ENCODE measurements at places on chromosomes 13 and 19. TPM values are rescaled to one million over a fixed set of nuclear protein-coding genes. Genes with fewer than 3 reads are reported as not detected.

WTIP gene
- 45.9 TPM for total RNA-seq

CYP2F1 gene
- total RNA-seq = not detected

LMTK3 gene
- 20.4 TPM for total RNA-seq

ZBTB32 gene
- not detected for total RNA-seq

ATP1A3 gene
- total RNA-seq = 0.45 TPM

FFAR1 gene
- 1.2 TPM for total RNA-seq

ASF1B gene
- 8.4 TPM for total RNA-seq

NTF4 gene
- total RNA-seq = 48.5 TPM

ZNF45 gene
- total RNA-seq = 21.8 TPM

TPRX2 gene
- total RNA-seq = not detected

SULT2A1 gene
- total RNA-seq = not detected

CLDND2 gene
- total RNA-seq = 0.56 TPM

GAPDHS gene
- total RNA-seq = not detected

PLVAP gene
- total RNA-seq = 0.94 TPM

DNA sequence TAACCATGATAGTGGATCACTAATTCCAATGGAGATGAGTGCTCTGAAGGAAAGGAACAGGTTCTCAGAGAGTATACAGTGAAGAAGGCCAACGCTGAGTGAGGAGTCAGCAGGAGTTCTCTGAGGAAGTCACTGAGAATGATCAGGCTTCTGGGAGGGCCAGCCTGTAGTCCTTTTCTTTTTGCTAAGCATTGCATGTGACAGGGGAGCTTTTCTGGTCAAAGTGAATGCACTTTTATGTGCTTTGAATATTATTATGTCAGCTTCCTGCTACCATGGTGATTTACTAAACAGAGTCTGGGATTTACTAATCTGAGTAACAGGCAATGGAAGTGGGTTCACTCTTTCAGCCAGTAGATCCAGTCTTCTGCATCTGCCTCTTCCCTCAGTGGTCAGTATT lies 81.1 kb upstream of the SERP2 start:
- DNase-seq = no peak

DNA sequence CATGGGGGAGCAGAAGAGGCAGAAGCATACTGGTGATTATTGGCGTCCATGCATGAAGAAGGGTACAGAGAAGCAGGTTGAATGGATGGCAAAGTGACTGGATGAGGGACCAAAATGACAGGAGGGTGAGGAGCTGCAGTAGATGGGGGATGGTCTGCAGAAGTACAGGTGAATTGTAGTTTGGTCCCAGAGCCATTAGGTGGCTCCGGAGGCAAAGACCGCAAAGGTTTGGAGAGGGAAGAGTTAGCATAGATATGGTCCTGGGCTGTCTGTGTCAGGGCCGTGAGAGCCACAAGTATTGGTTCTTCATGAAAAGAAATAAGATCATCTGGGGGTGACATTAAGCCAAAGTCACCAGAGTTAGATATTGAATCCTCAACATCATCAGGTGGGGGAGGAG lies 59.0 kb upstream of the ZNF726 start:
- DNase-seq = no peak

- no peak for DNase-seq
These were observed 3.2 kb downstream of the PLK5 start for GRCh38 chr19:1526979-1527649.

GRCh38 chr13:100662468-100663211 lies 12.0 kb downstream of the TMTC4 start:
- DNase-seq = no peak

GRCh38 chr13:40288259-40288658 lies 378.2 kb downstream of the FOXO1 start:
- no peak for DNase-seq

DNA sequence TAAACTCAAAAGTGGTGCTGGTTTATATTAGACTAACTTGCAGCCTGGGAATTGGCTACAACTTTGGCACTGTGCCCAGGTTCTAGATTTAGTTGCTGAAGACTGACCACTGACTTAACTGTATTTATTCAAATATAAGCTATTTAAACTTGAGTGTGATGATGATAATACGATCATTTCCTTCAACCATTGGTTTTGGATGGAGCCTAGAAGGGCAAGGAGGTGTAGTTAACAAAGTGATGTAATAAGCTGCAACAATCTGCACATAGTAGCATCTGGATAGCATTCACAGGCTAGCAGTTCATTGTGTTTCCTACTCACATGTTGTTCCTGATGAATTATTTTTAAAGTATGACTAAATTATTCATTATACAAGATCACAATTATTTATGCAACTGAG lies 55.2 kb upstream of the DACH1 start:
- no peak for DNase-seq

- no peak for DNase-seq
These were observed 15.3 kb upstream of the CDC16 start for GRCh38 chr13:114219392-114219791.

DNA sequence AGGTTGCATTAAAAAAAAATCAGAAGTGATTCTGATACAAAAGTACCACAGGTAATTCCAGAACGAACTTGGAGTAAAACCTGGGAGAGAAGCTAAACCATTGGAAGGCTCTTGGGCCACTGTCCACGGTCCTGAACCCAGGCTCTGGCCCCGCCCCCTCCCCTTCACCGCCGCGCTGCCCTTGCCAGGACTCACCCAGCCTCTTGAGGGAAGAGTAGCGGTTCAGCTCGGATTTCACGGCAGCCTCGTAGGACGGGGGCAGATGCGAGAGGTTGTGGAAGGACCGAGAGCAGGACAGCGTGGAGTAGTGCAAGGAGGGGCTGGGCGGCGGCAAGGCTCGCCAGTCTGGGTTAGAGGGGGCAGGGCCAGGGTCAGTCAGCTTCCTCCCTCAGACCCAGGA lies 5.7 kb downstream of the SHISA7 start:
- DNase-seq = no peak

DNA sequence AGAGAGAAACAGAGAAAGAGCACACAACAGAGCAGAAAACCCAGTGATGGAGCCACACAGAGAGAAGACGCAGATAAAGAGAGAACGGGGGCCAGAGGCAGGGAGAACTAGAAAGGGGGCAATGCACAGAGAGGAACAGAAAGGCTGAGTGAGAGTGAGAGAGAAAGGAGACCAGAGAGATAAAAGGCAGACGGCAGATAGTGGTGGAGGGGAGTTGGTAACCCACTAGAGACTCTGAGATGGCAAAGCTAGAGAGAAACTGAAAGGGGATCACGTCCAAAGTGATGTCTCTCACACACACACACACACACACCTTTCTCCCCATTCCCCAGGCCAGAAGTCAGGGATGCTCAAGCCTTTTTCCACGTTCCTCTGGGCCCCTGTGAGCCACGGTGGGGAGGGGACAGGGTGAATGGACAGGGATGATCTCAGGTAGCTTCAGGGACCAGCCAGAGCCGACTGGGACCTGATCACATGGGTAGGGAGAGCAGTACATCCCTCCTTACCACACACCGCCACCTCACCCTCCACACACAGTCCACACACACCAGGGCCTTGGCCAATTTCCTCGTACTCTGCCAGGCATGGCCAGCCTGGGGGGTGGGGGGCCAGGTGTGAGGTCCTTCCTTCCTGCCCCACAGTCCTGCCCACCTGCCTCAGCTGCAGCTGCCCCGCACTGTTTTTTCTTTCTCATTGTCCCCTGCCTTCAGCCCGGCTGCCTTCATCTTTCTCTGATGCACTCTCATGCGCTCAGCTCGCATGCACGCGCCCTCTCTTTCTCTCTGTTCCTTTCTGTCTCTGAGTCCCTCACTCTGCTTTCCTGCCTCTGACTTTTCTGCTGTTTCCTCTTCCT lies 22.5 kb upstream of the POU2F2 start:
- DNase-seq = no peak

- DNase-seq = peak; percentile 90
These were observed 7.9 kb upstream of the CDC16 start for GRCh38 chr13:114226699-114227323.

- DNase-seq = no peak
These were observed 325.5 kb downstream of the KCNRG start for GRCh38 chr13:50340551-50341287.

DNA sequence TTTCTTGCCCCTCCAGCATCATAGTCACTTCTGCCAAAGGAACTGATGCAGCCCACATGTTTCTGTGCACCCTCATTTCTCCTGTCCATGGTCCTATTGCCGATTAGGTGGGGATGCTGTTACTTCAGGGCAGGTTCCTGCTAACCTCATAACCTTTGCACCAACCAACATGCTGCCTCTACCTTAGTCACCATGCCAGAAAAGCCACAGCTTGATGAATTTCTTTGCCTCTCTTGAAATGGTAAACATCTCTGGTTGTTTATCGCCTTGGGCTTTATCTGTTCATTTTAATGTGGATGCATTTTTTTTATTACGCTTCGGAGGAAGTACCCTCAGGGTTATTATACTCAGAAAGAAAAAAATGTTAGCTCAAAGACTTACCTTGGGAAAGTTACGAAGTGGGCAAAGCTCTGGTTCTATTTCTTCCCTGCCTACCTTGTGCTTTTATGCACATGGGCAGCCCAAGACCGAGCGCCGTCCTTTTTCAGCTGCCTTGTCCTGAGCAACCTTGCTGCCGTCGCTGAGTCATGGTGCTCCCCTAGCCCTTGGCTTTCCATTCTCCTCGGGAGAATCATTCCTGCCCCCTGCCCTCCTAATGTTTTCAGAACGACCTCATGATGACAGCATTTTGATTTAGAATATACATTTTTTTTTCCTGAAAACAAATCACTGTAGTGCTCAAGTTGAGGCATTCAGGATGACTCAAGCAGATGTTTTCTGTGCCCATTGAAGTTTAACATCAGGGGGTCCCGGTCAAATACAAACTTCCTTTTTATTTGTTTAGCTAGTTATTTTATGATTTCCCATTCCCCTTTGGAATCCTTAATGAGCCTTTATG lies 280.0 kb downstream of the SHISA2 start:
- no peak for DNase-seq

GRCh38 chr19:11159598-11160439 lies 4.2 kb upstream of the SPC24 start:
- DNase-seq = no peak

DNA sequence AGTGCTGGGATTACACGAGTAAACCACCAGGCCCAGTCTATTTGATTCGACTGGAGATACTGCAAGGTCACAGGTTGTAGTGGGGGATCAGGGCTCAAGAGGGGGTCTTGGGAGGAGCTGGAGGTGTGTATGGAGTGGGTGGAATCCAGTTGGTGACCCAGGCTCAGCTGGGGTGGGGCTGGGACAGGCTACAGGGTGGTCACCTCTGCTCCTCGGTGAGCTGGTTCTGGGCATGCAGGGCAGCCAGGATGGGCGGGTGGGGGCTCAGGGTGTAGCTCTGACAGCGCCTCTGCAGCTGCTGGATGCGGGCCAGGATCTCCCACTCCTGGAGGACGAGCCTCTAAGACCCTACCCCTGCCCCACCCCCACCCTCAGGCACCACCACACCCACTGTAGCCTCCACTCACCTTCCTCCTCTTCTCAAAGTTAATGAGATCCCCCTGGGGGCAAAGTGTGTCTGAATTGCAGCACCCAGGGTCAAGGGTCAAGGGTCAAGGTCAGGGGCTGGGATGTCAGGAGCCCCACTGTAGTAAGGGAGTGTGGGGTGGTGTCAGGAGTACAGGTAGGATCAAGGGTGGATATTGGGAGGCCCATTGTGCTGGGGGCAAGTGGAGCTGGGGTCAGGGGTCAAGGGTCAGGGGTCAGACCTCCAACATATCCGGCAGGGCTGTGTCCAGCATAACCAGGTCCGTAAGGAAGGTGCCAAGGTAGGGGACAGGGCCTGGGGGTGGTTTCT lies 17.1 kb downstream of the RGL3 start:
- DNase-seq = no peak

- DNase-seq = no peak
These were observed 646.4 kb downstream of the TBC1D4 start for GRCh38 chr13:74835579-74835978.

- no peak for DNase-seq
These were observed 104.4 kb downstream of the TM9SF2 start for GRCh38 chr13:99605420-99606323.

DNA sequence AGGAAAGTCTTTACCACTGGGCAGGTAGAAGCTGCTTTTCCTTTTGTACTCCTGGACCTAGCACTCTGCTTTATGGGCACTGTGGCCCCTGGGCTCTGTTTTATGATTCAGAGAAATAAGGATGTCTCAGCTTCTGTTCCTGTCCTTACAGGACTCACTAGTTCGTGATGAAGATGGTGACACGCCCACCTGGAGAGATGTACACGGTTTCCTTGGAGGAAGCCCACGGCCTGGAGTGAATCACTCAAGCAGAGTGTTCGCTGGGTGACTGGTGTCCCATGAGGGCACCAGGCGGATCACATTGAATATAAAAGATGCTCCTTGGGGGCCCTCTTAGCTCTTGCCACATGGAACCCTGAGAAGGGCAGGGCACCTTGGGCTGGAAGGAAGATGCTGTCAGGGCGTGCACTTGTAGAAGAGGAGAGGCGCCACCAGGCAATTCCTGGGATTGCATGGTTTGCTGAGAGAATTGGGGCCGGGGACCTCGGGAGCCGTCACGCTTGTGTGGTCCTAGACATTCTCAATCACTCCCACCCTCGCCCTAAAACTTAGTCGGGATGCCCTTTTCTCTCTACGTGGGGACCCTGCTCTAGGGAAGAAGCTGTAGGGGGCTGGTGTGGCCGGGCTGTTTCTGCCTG lies 202.6 kb downstream of the TSHZ3 start:
- DNase-seq = no peak

GRCh38 chr19:55640043-55640576 lies 692 bp upstream of the ZNF580 start:
- DNase-seq = no peak

DNA sequence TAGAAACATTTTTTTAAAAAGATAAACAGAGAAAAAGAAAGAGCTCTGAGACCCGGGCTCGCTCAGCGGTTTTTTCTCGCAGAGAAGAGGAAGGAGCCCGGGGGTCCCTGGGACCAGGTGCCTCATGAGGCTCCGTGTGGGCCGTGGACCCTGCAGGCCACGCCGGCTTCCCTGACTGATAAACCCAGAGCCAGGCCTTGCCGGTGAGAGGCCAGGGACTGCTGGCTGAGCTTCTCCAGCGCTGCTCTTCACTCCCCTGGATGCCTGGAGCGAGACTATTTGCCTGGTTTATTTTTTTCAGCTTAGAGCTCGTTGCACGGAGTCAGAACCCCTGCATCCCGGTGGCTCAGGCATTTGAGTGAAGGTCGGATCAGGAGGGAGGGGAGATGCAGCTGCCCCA lies 53.4 kb upstream of the F7 start:
- DNase-seq = no peak

GRCh38 chr19:17001603-17002183 lies 24.9 kb downstream of the CPAMD8 start:
- no peak for DNase-seq

DNA sequence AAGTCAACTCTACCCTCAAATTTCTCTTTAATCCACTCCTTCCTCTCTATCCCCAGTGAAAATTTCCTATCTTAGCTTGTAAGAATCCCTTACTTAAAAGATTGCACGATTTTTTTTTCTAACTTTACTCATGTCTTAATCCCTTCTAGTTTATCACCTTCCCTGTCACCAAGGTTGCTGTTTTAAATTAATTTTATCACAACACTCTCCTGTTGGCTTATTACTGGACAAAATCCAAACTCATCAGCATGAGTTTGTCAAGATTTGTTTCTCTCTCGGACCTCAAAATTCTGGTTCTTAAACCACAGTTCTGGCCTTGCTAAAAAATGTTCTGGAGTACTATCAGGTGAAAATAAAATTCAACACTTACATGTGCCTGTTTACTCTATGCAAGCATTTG lies 959.1 kb upstream of the SLC10A2 start:
- no peak for DNase-seq

Measured in mesothelial cell of epicardium (in vitro differentiated cells).